SHP77 treated with DMSO at 0.1 percent for 48 hours (cell line): ENCODE measurements at places on chromosomes 11 and 22.

DNA sequence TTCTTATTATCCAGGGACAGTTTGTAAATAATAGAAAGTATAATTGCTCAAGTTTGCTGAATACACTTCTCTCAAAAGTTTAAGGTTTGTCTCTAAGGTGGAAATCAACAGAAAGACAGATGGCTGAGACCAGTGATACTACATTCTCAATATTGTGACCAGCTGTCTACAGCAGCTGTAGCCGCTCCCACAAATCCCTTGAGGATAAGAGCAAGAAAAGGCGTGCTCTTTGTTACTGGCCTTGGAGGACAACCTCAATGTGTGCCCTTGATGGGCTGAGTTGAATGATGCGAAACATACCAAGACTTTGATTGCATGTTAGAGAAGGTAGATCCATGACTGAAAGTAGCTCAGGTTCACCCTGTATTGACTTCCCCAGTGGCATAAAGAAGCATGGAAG, 6.1 kb downstream of the OR6M1 start:
- DNase-seq = no peak

DNA sequence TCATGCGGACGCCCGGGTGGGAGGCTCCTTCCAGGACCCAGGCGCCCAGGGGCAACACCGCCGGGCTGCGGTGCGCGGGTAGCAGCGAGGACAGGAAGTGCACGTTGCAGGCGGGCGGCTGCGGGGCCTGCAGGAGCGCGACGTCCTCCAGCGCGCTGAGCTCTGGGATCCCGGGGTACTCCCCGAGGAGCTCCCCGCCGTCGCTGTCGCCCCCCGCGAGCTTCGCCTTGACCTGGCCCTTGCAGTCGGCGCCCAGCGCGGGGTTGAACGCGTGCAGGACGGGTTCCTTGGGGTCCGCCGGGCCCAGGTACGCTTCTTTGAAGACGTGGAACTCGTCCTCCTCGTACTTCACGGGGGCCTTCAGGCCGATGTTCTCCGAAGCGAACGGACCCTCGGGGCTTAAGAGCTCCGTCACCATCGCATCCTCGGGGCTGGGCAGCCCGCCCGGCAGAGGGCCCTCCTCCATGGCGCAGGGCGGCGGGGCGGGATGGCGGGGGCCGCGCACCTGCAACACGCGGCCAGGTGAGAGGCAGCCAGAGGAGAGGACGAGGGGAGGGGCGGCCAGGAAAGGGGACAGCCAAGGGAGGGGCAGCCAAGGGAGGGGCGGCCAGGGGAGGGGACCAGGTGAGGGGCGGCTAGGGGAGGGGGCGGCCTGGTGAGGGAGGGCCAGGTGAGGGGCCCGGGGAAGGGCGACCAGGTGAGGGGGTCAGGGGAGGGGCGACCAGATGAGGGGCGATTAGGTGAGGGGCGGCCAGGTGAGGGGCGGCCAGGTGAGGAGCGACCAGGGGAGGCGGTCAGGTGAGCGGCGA, 921 bp downstream of the TESMIN start:
- no peak for DNase-seq

DNA sequence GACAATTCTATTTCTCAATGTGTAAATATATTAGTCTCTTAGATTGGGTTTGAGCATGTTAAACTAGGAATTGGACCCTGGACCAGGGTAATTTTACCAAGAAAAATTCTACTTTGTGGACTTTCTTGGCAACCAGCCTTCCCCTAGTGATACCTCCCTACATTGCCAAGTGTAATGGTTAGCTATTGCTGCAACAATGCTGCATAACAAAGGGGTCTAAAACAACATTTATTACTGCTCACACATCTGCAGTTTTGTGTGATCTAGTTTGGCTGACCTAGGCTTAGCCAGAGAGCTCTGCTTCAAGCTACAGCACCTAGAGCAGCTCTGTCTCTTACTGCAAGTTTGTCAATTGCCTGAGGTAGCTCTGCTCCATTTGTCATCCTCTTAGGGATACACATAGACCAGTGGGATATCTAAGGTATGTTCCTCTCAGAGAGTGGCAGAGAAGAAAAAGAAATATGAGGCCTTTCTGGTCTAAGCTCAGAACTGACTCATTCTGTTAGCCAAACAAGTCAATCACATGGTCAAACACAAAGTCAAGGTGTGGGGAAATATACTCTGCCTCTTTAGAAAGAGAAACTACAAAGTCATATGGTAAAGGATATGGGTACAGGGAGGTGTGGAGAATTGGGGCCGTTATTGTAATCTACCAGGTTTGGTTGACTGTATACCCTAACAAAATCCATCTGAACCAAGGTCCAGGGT, 2.0 kb upstream of the LAYN start:
- DNase-seq = no peak

- DNase-seq = no peak
Observed at GRCh38 chr22:32764330-32765131, 37.0 kb upstream of the TIMP3 start.

DNA sequence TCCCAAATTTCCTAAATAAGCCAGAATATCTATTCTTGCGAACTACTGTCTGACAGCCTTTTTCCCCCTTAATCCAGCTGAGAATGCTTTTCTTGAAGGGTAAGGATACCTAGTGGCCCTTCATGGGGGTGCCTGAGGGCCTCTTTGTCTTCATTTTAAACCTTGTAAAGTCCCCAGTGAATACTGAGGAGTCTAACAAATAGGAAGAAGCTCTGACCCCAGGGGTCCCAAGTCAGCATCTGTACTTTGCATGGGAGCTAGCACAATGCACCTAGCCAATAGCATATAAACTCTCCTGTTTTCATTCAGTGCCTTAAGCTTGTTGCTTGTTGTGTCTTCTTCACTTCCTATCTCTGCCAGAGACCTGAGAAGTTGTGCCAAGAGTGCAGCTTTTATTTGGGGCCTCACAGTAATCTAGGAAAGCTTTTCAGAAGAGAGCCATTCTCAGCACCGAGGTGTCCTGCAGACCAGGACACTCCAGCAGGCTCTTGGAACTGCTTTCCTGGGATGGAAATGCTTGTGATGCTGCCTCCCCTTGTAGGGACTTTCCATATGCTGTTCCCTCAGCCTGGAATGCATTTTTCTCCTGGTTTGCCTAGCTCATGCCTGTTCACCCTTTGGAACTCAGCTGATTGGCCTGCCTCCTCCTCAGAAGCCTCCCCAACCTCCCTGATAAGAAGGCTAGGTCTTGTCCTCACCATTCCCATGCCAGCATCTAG, 37.2 kb downstream of the BMAL1 start:
- DNase-seq = no peak

- DNase-seq = no peak
Observed at GRCh38 chr11:134261626-134262488, 8.5 kb downstream of the ACAD8 start.

DNA sequence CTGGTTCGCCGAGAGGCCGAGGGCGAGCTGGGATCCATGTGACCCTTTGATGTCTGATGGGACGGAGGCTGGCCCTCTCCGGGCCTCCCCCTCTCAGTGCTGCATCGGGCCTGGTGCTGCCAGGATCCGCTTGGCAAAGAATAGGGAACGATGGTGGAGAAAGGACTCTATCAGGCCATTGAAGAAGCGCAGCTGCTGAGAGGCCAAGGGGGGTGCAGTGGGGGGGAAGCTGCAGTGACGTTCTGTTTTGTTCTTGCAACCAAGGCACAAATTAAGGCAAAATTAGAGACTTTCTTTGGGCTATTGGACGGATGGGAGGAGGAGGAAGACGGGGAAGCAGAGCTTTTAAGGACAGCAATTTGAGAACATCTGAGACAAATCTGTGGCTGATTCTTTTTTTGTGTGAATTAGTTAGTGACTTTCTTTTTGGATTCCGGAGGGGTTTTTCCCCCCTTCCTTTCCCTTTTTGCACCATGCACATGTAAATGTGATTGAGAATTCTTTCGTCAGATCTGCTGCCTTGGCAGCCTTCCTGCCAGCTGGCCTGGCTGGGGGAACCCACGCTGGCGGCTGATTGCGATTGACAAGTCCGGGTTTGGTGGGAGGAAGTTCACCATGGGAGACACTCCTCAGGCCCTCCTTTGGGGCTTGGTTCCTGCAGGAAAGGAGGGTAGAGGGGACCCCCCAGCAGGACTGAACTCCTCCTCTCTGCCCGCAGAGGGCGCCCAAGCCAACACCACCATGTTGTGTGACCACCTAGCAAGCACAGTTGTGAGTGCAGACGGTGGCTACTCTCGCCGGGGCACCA, 214.6 kb downstream of the NTM start:
- DNase-seq = no peak

GRCh38 chr11:123587559-123587958, 66.9 kb downstream of the SCN3B start:
- DNase-seq = no peak

DNA sequence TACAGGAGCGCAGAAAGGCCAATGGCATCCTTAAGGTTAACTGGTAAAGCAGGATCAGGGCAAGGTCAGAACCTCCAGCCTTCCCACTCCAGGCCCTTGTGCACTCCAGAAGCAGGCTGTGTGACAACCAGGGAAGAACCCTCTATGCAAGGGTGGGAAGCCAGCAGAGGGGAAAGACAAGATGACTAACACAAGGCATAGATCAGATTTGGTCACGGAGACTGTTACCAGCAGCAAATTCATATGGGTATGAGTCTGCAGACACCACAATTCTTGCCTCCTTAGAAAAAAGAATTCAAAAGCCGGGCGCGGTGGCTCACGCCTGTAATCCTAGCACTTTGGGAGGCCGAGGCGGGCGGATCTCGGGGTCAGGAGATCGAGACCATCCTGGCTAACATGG, 39.8 kb upstream of the MTNR1B start:
- no peak for DNase-seq

- DNase-seq = no peak
Observed at GRCh38 chr11:134800130-134800529, 388.1 kb upstream of the B3GAT1 start.

GRCh38 chr11:4433856-4434255, 15.2 kb upstream of the OR52K2 start:
- DNase-seq = no peak

GRCh38 chr11:75151346-75152047, 590 bp downstream of the SLCO2B1 start:
- DNase-seq = peak; percentile 49

GRCh38 chr11:78295991-78296930, 107.5 kb downstream of the USP35 start:
- DNase-seq = peak; percentile 5

GRCh38 chr11:130636722-130637464, 188.4 kb downstream of the ADAMTS15 start:
- DNase-seq = peak; percentile 96

- DNase-seq = no peak
Observed at GRCh38 chr11:107682171-107682570, 29.7 kb downstream of the SLN start.

DNA sequence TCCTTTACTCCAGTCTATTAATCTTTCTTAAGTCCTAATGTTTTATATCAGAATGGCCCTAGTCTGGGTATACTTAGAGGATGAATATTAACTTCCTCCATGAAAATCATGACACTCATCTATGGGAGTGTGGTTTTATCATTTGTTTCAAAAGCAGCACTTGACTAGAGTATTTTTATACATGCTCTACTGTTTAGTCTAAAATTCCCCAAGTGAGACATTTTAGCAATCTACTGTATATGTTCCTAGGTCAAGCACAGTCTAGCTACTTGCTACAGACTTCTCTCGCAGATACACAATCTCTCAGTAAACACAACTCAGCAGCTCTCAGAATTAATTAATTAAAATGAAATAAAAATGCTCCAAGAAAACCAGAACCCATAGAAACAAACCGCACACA, 2.9 kb upstream of the HBB start:
- no peak for DNase-seq

GRCh38 chr11:48880021-48880441, 103.7 kb downstream of the TRIM51G start:
- DNase-seq = no peak

DNA sequence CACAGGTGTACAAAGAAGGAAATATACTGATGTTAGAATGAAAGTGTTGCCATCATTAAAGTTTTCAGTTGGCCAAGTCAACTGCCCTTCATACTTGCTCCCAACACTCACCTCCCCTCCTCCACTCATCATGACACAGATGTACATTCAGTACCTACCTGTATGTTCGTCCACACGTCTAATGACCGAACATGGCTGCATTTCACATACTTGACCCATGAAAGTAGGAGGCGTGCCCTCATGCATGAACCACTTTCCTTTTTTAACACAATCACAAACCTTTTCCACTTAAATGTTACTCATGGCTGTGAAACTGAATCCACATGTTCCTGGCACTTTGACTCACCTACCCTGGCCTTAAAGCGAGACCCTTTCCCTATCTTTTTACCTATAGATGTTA, 3.2 kb upstream of the BUD13 start:
- no peak for DNase-seq

DNA sequence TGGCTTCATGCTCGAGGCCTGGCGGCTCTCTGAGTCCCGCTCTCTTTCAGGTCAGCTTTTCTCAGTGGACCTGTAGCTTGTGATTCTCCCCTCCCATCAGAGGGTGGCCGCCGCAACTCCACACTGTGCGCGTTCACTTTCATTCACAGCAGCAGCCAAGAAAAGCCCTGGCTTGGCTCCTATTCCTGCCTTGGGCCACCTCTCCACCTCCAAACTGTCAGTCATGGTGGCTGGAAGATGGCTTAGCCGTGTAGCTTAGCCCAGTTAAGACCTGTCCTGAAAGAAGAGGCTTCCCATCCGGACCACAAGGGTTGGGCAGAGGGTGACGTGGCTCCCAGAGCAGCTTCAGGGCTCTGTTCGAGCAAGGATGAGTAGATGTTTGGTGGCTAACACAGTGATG, 125.5 kb downstream of the TBC1D22A start:
- no peak for DNase-seq

DNA sequence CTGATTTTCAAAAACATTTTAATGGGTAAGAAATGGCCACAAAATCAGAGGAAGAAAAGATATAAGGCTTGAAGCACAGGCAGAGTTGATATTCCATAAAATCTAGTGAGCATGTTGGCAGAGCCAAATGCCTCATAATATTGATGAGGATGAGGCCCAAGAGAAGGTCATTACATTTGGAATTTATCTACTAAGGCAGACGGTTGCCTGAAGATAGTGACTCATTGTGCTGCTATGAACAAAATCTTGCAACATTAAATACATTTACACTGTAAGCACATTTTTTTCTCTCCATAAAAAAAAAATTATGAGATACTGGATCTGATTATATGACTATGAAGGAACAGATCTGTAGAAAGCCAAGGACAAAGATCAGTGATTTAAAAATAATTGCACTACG, 881.4 kb upstream of the CHORDC1 start:
- no peak for DNase-seq

- DNase-seq = no peak
Observed at GRCh38 chr22:37379085-37379484, 48.2 kb downstream of the ELFN2 start.

GRCh38 chr11:27234043-27234668, 128.9 kb downstream of the CCDC34 start:
- no peak for DNase-seq

- DNase-seq = no peak
Observed at GRCh38 chr11:64911142-64911541, 5.9 kb downstream of the ATG2A start.

- DNase-seq = no peak
Observed at GRCh38 chr22:44206696-44207095, 26.0 kb downstream of the PARVG start.

GRCh38 chr11:27447288-27448183, 25.1 kb downstream of the LGR4 start:
- DNase-seq = no peak
